ENCODE measurements at places on chromosomes 3 and 15.

- DNase-seq = no peak
Measured at GRCh38 chr3:19937459-19938294, 3.7 kb upstream of the EFHB start.

GRCh38 chr15:49875392-49875791 is 243.6 kb downstream of the ATP8B4 start:
- no peak for DNase-seq

DNA sequence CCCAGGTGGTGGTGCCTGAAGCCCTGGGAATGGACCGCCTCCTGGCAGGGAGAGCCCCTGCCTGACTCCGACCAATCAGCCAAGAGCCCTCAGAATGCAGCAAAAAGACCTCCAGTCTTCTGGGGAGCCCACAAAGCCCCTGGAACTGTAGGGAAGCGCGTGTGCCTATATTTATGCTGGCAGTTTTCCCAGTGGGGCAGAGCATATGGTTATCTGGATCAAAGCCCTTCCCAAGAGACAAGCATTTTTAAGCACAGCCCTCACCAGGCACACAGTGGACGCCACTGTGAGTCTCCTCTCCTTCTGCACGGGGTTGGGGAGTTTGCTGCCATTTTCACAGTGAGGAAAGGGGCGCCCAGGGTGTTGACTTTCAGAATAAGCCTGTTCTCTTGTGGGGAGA is 80.9 kb upstream of the RPL32 start:
- no peak for DNase-seq

DNA sequence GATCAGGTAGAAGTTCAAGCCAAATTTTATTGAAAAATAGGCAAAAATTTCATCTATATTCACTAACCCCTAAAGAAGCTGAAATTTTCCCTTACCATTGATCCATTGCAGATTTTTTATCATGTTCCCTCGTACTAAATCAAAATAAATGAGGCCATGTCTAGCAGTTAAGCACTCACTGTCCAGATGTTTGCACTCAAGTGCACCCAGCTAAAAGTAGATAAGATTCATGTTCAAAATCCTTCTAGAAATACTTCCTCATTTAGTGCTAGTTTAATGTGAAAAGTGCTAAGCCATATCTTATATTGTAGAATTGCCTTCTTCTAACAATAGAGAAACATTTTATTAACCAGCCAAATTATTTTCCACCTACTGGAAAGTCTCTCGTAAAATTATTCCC is 164.7 kb upstream of the UBE2E2 start:
- DNase-seq = no peak

DNA sequence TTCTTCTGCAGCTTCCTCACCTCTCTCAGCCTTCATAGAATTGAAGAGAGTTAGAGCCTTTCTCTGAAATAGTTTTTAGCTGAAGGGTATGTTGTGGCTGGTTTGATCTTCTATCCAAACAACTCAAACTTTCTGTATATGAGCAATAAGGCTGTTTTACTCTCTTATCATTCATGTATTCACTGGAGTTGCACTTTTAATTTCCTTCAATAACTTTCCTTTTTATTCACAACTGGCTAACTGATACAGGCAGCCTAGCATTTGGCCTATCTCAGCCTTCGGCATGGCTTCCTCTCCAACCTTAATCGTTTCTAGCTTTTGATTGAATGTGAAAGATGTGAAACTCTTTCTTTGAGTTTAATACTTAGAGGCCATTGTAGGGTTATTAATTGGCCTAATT is 109.3 kb downstream of the GTPBP8 start:
- no peak for DNase-seq

DNA sequence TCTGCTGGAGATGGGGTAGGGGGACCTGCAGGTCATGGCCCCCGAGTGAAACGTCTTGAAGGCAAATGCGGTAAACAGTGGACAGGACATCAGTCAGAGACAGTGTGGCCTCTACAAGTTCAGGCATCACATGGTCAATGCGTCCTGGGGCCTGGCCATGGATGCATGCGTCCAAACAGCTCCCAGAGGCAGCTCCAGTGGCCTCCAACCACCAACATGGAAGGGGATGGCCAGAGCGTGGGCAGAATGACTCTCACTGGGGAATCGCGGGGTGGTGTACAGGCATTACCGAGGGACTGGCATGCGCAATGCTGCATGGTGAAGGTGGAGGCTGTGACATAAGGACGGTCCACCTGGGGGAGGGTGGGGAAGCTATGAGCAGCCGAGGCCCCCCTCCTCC is 35.6 kb upstream of the IQSEC1 start:
- no peak for DNase-seq

Measured in CD4-positive, alpha-beta T cell treated with Interleukin-17A for 4 hours (primary cell).